Common myeloid progenitor, CD34-positive (primary cell): ENCODE measurements at places on chromosomes 7 and 10.

DNA sequence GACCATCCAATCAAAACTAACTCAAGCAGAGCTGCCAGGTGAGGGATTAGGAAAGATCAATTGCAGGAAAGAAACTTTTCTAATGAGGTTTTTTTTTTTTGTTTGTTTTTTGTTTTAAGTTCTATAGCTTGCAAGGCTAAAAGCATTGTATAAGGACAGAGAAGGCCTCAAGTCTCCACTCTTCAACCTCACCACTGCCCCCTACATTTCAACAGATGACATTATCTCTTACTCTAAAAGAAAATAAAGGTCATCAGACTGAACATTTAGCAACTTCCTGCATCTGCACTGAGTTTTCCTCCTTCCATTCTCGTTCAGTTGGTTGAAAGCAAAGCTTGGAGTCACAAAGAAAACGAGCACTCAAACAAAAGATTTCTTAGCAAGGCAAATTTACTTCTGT is 45.2 kb upstream of the EXOC4 start:
- DNase-seq = no peak

DNA sequence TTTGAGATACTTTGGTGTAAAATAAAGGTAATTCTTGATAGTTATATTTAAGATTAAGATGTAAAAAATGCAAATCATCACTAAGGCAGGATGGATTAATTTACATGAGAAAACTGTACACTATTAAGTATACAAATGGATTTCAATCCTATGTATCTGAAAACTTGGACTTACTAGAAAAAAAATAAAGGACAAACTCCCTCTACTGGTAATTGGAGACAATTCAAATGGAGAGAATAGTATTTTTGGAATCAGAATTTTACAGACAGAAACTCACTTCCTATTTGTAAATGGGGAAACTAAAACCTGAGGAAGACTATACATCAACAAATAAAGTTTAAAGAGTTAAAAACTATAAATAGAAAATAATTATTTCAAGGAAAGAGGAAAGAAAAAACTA is 62.6 kb downstream of the CUL2 start:
- peak; percentile 45 for DNase-seq

DNA sequence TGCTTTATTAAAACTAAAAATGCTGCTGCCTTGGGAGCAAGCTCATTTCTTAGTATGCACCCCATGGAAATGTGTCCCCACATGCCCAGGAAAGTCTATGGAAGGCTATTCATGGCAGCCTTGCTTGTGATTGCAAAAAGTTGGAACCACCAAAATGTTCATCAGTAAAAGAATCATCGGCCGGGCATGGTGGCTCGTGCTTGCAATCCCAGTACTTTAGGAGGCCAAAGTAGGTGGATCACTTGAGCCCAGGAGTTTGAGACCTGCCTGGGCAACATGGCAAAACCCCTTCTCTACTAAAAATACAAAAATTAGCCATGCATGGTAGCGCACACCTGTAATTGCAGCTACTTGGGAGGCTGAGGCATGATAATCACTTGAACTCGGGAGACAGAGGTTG is 79.8 kb downstream of the ARHGAP22 start:
- DNase-seq = no peak

DNA sequence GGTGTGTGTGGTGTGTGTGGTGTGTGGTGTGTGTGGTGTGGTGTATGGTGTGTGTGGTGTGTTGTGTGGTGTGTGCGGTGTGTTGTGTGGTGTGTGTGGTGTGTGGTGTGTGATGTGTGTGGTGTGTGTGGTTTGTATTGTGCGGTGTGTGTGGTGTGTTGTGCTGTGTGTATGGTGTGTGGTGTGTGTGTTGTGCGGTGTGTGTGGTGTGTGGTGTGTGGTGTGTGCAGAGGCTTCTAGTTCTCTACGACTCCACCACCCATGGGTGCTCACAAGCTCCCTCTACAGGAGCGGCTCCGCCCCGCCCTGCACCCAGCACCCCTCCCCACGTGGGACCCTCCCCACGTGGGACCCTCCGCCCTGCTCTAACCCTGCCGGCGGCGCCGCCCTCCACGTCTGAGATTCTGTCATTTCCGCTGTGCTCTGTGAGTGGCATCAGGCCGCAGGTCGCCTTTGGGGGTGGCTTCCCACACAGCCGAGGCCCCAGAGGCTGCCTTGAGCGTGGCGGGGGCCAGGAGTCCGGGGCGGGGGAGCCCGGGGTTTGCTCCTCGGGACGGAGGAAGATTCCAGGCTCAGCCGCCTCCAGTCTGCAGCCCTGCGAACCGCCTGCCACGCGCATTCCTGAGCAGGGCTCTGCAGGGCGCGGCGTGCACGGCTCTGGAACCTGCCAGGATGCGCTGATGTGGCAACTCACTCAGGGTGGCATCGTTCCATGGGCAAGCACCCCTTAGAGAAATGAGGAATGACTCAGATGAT is 37.0 kb upstream of the DNAJB6 start:
- peak; percentile 93 for DNase-seq

DNA sequence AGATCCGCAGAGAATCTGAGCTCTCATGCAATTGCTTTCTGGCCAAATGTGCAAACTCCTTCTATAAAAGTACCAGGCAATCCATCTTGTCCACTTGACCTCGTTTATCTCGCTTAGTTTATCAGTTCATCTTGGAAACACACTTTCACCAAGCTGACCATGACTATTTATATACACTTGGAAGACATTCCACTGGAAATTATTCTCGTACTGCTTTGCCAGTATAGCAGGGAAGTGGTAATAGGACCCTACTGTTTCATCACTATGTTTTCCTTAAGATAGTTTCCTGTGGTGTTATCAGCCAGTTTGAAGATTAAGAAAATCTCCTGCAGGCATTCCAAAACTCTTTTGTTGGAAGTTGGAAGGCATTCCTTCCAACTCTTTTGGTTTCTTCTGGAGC is 115.3 kb upstream of the FAM171A1 start:
- no peak for DNase-seq

- no peak for DNase-seq
Measured at GRCh38 chr7:26700386-26700785, 164.0 kb downstream of the SKAP2 start.

DNA sequence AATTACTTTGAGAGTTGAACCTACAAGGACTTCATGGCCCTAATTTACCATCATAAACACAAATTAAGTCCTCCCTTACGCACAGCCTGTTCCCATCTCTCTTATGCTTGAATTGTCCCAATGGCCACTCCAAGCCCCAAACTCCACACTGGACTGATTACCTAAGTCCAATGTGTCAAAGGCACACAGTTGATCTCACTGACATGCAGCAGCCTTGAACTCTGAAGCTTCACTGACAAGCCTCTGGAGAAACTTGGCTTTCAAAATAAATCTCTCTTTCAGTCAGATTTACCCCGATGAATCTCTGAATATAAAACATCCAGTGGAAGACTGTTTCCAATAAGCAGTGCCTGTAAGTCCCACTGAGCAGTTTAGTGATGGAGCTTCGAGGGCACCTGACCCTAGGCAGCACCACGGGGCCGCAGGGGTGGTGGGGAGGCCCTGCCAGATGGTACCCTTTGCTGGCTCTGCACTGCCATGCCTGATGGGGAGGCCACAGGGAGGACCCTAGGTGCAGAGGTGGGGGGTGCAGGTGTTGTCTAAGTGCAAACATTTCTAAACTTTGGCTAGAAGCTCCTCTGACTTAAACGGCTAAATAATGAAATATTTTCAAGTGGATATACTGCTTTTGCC is 3.3 kb upstream of the MAT1A start:
- DNase-seq = no peak

GRCh38 chr7:66583490-66584110 is 45.1 kb upstream of the KCTD7 start:
- no peak for DNase-seq

GRCh38 chr7:105112440-105113418 is 98.7 kb downstream of the KMT2E start:
- DNase-seq = no peak

DNA sequence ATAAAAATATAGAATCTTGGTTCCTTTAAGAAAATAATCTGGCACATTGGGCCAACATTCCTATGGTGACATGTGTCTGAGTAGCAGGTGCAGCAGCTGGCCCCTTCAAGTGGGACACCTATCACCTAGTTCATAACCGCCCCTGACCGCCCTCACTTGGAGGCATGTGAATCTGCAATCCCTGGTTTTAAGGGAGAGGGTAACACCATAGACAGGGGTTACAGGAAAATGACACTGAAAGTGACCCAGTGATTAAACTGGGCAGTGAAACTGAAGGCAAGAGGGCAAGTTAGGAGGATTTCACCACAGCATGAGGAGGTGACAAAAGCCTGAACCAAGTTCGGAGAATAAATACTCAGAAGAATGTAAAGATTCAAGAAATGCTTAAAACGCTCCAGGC is 1.1 kb downstream of the RSU1 start:
- DNase-seq = no peak

- no peak for DNase-seq
Measured at GRCh38 chr7:111050875-111051416, 40.0 kb upstream of the LRRN3 start.

DNA sequence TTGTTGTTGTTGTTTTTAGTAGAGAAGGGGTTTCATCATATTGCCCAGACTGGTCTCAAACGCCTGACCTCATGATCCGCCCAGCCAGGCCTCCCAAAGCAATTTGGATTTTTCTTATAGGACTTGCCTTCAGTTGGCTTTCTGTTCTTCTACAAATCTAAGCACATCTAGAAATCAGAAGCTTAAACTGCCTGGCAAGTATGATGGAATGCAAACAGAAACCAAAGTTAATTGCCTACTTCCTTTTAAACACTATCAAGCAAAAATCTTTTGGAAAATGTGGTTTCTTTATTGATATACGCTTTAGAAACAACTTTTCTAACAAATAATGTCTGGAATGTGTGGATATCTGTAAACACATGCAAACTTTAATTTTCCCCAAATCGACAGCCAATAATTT is 64.9 kb downstream of the USP6NL start:
- peak; percentile 46 for DNase-seq

GRCh38 chr7:2092279-2092678 is 140.5 kb downstream of the MAD1L1 start:
- no peak for DNase-seq

DNA sequence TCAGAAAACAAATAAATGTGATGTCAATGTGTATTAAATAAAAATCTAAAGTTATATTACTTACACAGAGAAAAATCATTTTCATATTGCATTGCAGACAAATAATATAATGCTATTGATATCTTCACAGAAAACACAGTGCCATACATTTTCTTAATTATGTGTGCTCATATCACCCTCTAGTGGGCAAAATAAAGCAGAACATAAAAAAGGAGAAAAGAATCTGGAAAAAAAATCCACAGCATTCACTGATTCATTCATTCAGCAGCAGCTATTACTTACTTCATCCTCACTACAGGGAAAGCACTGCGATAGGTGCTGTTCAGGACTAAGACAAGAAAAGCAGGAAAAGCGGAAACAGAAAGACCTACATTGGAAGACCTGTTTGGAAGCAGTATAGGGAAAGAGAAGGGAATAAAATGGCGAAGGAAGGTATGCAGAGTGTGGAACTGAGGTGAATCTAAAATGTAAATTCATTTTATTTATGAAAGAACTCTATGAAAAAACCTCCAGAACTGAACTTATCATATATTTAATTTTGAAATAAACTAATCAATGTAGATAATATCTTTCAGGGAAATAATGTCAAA is 73.2 kb downstream of the POT1 start:
- peak; percentile 54 for DNase-seq

GRCh38 chr10:42998481-42999384 is 78.1 kb upstream of the RET start:
- no peak for DNase-seq

DNA sequence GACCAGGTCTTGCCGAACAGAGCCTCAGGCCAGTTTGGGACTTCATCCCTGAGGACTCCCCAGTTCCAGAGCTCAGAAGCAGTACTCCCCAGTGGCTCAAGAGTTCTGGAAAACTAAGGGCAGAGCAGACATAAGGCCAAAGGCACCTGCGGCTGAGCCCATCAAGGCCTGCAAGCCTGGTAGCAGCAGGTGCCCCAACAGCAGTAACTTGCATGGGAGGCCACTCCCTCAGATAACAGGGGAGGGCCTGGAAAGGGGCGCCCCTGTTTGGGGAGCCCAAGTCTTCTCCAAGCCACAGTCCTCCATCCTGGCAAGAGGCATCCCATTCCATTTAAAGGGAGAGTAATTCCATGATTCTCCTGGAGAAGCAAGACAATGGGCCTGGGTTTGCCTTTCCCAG is 13.0 kb downstream of the POLL start:
- DNase-seq = no peak

GRCh38 chr7:124566583-124566982 is 199.0 kb downstream of the GPR37 start:
- no peak for DNase-seq

- DNase-seq = no peak
Measured at GRCh38 chr10:97737770-97738265, 890 bp downstream of the ZFYVE27 start.

DNA sequence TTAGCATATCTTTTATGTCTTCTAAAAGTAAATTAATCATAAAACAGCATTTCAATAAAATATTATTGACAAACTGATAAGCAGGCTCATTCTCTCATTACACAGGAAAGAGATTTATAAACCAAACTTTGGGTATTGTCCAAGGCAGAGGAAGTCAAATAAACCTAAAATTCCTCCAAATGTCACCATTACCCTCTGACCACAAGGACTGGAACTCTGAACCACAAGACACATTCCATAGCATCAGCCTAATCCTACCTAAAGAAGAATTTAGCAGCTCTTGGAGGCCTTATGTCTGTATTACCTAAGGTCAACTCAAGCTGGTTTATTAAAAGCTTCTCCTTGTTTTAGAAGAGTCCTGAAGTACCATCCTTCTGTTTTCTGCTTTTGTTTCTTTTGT is 82.4 kb upstream of the SLC13A1 start:
- DNase-seq = no peak

DNA sequence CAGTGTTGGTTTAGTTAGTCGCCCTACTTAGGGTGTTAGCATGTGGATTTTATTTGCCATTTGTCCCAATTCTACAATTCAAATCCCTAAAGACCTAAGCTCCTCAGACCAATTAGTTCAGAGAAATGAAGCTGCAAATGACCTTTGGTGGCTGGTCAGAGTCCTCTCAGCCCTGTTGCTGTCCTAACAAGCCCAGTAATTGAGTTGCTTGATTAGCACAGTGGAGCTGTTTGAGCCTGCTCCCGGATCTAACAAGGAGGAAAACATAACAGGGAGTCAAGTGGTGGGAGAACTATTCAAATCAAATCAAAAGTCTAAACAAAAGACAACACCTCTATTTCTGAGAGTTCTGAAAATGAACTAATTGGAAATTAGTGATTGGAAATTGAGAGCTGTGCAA is 22.1 kb downstream of the ZDHHC6 start:
- no peak for DNase-seq

DNA sequence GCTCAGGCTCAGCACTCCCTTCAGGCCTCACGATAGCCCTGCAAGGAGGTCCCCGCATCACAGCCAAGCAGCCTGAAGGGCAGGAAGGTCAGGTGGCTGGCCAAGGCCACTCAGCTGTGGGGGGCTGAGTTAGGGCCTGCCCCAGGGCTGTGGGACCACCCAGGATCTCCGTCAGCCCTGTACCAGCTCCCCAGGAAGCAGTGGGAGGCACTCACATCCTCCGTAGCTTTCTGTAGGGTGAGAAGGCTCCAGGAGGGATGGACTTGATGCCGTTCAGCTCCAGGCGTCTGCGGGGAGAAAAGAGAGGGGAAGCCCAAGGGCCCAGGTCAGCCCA is 125.9 kb downstream of the SLIT1 start:
- DNase-seq = no peak

GRCh38 chr10:69807122-69807521 is 5.4 kb downstream of the COL13A1 start:
- no peak for DNase-seq
